ENCODE measurements at places on chromosomes 12 and 14.

GRCh38 chr12:9897535-9897934 lies 16.2 kb downstream of the KLRF2 start:
- DNase-seq = no peak

DNA sequence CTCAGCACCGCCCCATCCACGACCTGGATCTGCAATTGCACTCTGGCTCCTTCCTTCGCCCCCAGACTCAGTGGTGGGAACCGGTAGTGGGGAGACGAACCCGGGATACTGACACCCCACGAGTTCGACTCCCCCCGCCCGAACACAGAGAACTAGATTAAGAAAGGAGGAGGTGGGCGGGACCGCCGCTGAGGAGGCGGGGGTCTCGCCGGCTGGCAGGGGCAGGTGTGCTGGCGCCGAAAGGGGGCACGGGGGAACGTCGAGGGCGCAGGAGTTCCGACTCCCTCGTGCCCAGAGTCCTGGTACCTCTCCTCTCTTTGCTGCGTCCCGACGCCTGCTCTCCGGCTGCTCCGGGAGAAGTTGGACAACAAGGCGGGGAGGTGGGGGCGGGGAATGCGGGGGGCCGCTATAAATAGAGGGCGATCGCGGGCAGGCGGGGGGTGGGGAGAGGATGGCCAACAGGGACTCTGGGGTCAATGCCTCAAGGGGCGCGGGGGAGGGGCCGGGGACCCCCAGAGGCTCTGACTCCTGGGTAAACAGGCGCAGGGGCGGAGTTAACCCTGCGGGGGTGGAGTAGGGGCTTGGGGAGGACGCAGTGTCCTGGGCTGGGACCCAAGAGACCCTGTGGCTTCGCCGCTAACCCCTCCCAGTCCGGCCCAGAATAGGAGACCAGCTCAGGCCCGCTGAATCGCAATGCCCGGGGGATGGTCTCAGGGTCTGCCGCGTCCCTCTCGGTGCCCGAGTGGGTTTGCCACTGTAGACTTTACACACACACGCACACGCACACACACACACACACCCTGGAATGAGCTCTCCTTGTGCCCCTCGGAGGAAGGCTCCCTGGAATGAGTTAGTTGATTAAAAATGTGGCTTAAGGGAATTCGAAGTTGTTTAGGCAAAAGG lies 761 bp upstream of the NDRG2 start:
- no peak for DNase-seq

DNA sequence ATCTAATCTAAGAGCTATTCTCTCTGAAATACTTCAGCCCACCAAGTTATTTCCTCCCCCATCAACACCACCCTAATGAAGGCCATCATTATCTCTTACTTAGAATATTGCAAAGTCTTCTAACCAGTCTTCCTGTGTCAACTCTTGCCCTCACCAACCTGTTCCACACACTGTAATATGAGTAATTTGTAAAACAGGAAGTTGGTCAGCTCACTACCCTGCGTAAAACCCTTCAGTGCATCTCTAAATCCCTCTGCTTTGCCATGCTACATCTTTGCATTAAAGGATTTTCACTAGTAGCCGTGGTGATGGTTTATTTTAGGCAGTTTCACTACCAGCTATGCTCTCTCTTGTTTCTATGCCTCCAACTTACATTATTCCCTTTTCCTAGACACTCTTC lies 70.0 kb downstream of the KIF21A start:
- DNase-seq = no peak

- no peak for DNase-seq
Measured at GRCh38 chr14:30196861-30197260, 269.2 kb upstream of the PRKD1 start.
